NCI-H1417 (cell line): ENCODE measurements at places on chromosomes 16 and 17.

DNA sequence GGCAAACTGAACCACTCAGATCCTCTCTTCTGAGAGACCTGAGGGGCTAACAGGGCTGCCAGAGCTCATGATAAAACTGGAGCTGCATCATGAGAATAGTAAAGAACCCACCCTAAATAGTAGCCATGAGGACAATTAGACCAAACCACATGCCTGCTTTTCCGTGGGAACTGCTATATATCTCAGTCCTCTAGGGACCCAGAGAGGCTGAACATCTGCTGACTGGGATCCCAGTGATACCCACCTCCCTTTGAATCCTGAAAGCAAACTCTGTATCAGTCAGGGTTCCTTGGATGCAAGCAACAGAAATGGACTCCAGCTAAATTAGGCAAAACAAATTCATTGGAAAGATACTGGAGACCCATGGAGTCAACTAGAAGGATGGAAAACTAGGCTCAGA lies 6.5 kb downstream of the MT1X start:
- DNase-seq, result no peak

DNA sequence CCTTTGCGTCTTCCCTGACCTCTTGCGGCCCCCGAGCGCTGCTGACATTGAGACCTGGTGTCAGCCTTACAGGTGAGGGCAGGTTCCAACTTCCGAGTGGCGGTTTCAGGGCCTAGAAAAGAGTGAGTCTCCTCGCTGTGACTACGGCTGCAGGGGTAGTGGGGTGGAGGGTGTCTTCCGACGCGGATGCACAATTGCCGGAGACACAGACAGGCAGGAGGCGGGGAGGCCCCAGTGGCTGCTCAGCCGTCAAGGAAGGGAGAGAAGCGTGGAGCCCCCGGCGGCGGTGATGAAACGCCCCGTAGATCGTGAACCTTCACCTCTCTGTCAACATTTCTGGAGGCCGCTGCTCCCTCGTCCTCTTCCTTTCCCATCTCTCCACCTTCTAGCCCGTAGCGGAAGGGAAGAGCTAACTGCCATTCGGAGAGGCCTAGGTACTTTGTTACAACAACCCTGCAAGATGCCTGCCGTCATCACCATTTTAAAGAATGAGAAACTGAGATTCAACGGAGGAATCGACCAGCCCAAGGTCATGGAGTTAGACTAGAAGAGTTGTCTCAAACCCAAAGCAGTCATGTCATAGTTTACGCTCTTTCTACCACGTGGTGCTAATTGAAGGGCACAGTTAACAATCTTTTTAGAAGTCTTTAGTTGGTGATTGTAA lies 485 bp downstream of the DNAJA3 start:
- DNase-seq, result no peak

GRCh38 chr17:29777663-29778062 lies 152.4 kb downstream of the SSH2 start:
- no peak for DNase-seq

- no peak for DNase-seq
These were observed 25.6 kb downstream of the TPSG1 start for GRCh38 chr16:1199347-1200013.

- no peak for DNase-seq
These were observed 44.3 kb upstream of the GNG13 start for GRCh38 chr16:844638-845350.
